ENCODE measurements at places on chromosomes 5 and 9. TPM values are rescaled to one million over a fixed set of nuclear protein-coding genes. Genes with fewer than 3 reads are reported as not detected.

DNA sequence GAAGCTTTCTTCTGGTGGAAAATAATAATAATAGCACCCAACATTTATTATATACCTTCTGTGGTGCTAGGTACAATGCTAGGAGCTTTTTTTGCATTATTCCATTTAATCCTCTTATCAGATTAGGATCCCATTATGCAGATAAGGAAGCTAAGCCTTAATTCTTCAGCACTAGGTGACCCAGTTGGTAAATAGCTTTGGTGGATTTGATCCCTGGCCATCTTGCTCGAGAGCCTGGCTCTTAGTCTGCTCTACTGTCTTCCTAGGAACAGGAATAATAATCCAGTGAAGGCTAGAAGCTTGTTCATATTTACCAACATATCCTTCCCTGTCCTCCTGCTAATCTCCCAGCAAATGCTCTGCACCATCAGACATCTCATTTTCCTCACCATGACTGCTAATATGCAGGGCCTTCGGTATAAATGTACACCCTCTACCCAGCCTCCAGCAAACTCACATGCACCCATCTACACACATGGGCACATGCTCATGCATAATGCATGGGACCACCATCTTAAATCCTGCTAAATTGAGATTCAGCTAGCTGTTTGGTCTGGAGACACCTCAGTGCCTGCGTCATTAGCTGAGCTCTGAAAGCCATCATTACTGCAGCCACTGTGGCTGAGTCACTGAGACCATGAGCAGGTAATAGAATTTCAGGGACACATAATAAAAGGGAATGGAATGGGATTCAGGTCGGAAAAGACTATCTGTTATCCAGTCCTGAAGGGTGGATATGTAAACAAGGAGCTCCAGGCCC lies 87.5 kb downstream of the TRIM32 start:
- no peak for DNase-seq

DNA sequence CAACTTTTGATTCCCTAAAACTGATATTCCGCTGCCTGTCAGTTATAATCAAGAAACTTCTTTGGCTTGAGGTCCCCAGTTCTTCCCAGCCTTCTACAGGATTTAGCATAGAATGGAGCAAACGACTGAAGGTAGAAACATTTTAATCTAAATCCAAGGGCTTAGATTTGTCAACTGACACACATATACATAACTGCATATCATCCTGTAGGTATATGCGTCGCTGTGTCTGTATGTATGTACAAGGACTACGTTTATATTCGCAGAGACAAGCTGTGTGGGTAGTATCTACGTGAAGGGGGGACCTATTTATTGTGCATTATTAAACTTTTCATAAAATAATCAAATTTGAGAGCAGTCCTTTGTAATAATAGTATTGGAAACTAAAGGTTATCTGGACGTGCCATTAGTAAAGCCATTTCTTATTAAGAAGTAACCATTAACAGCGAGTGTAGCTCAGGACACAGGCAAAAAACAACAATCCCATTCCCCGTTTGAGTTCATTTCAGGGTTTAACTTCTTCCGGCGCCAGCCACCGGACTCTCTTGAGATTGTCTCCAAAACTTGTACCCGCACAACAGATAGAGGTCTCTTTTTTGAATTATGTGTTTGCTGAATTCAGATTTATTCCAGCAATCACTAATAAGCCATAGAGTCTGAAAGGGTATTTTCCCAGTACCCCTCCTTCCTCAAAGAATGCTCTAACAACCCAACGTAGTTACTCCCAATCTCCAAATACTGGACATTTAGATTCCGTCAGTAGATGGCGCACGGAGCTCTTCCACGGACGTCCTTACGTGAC lies 2.1 kb upstream of the MLLT3 start:
- peak; percentile 86 for DNase-seq

C5orf58 gene
- not detected for polyA plus RNA-seq

GRCh38 chr5:128077526-128077925 lies 6.0 kb upstream of the SLC12A2 start:
- no peak for DNase-seq

DNA sequence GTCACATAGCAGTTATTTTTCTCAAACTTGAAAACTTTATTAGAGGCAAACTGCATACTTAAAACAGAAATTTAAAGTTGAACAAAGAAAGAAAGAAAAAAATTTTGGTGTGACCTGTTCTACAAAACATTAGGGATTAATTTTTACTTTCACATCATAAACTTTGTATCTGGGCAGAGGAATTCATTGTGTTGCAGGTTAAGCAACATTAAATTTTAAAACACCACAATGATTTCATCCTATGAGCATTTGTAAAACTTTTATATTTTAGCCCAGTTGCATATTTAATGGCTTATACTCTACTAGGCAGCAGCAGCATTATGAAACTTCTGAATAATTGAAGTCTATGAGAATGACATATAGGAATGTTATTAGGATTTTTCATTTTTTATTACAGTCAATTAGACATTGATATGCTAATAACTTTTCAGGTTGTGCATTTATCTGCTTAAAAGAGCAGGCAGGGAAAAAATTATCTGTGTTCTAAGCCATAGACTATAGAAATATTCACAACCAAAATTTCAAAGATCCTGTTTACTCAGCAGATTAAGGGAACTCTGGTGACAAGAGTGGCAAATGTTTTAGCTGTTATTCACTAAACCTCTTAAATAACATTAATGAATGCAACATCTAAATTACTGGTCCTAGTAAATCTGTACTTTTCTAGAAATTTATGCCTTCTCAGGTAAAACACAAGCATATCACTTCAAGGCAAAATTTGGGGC lies 1088.5 kb upstream of the CDH6 start:
- no peak for DNase-seq

LIFR gene
- 7.6 TPM for polyA plus RNA-seq

IRX2 gene
- polyA plus RNA-seq: 10.3 TPM

SPATA31A3 gene
- not detected for polyA plus RNA-seq

DNA sequence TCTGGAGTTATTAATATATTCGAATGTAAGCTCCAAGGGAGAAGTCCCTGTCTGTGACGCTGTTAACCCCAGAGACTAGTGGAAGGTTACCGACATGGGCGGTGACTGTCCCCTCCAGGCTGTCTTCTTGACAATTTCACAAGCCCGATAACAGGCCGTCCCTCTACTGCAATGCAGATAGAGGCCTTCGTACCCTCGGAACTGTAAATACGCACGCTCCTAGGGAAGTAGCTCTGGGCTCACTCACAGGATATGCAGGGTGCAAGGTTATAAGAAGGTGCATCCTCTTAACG lies 680 bp upstream of the RFK start:
- no peak for DNase-seq

DIMT1 gene
- 11.5 TPM for polyA plus RNA-seq

SLC1A1 gene
- polyA plus RNA-seq: 4.6 TPM

PCDHGB6 gene
- 3.8 TPM for polyA plus RNA-seq

DNA sequence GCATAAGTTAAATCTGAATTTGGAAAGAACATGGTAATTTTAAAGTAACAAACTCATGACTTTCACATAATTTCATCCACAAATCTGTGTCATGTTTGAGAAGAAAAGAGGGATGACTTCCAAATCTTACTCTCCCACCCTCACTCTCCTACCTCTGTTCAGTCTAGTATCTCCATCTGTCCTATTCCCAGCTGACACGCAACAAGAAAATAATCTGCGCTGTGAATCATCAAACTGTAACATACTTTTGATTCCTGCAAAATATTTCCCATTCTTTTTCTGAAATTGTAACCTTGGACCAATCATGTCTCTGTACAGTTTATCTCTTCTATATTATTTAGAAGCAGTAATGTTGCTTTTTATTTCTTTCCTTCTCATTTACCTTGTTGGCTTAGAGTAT lies 91.4 kb downstream of the SLC12A2 start:
- DNase-seq: no peak

SLC6A18 gene
- not detected for polyA plus RNA-seq

GRCh38 chr9:100294806-100295205 lies 57.9 kb downstream of the TEX10 start:
- no peak for DNase-seq

- DNase-seq: no peak
Measured at GRCh38 chr5:134383980-134384697, 12.8 kb downstream of the UBE2B start.

- no peak for DNase-seq
Measured at GRCh38 chr5:30197662-30198061, 995.8 kb upstream of the CDH6 start.

DNA sequence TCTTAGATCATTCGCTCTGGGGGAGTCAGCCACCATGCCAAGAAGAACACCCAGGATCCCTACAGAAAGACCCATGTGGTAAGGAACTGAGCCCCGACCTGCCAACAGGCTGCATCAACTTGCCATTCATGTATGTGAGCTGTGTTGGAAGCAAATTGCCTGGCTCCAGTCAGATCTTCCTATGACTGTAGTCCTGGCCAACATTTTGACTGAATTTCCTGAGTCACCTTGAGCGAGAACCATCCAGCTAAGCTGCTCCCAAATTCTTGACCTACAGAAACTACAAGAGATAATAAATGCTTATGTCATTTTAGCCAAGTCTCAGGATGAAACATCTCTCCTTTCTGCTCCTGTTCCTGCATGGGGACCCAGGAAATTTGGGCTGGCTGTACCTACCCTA lies 40.0 kb upstream of the SLC44A1 start:
- DNase-seq: no peak

- DNase-seq: no peak
Measured at GRCh38 chr5:64667068-64667467, 23.2 kb upstream of the SHISAL2B start.

GRCh38 chr5:97026721-97027120 lies 90.8 kb downstream of the LNPEP start:
- DNase-seq: no peak

DNA sequence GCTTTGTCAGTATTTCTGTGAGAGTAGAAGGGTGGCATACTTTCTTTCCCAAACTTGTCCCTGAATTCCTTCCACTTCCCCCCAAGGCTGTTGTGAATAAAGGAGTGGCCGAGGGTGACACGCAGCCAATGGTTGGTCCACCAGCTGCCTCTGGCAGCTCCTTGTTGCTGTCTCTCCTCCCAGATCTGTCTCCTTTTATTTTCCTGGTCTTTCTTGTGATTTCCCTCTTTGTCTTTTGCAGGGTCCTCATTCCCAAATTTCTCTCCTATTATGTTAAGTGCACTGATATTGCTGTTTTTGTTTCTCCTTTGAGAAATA lies 137.5 kb upstream of the HMHB1 start:
- no peak for DNase-seq

- peak; percentile 51 for DNase-seq
Measured at GRCh38 chr9:79268806-79269205, 303.0 kb upstream of the TLE4 start.

DNA sequence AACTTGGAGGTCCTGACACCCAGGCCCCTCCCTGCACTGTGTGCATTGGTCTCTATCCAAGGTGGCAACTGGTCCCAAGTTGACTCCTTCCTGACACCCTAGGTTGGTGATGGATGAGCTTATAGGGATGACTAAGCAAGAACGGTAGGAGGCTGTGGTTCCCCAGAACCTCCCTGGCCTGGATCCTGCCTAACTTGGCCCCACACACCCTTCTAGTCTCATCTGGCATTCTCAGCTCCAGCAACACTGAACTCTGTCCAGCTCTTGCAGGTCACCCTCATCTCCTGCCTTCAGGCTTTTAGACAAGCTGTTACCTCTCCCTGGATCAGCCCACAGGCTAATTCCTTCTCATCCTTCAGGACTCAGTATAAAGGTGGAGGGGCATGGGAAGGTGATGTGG lies 16.5 kb downstream of the AQP3 start:
- no peak for DNase-seq

DNA sequence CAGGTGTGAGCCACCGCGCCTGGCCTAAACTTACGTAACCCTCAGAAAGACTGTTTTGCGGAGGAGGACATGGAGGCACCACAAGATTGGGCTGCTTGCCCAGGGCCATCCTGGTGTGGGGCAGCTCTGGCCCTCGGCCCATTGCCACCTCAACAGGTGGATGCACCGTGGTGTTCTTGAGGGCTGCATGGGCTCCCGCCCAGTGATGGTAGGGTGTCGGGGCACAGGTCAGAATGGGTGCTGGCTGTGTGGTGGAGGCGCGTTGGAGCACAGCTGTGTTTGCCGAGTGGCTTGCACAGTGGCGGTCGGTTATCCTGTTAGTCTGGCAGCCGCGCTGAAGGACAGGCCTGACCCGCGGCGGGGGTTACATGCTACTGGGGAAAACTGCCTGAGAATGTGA lies 196.9 kb downstream of the CACNA1B start:
- DNase-seq: no peak

OR1Q1 gene
- polyA plus RNA-seq: not detected

DNA sequence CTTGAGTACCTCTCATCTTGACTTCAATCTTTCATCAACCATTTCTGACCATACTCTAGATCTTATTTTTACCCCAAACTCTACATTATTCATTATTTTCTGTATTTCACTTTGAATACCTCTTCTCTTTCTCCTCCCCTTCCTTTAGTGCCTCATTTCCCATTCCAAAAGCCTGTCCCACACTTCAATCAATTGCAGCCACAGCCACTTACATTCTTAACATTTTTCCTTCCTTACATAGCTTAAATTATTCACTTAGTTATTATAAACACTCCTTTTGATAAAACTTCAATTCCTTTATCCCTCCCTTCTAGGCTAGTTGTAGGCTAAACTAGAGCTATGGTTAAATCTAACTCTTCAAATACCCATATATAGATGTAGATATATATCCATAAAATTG lies 344.0 kb downstream of the PRR16 start:
- no peak for DNase-seq

DNA sequence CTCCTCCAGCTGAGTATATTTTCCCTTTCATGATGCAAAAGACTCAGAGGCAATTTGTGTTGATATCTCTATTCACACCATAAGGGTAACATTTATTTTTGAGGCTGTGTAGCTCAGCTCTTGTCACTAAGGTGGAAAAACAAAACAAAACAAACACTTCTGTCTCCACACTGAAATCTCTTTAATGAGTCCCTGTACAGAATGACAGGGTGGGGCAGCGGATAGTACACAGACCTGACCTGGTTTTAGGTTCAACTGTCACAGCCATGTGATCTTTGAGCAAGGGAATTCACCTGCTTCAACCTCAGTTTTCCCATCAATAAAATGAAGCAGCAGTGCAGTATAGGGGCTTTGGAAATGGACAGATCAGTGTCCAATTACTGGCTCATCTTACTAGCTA lies 29.3 kb downstream of the TLR4 start:
- DNase-seq: no peak

DNA sequence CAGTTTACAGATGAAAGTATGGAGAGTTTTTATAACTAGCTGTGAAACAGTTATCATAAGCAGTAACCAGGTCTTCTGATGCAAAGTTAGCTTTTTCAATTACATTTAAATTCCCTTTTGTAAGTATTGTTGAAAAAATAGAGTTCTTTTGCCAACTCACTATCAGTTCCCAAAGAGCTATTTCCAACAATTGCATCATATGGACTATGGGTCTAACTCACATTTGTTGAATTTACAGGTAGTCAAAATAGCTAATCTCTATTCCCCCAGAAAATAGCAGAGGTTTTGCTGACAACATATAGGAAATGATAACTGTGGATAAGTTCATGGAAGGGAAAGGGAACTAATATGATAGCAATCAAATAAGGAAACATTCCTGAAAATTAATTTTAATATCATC lies 1.4 kb downstream of the SPINK1 start:
- no peak for DNase-seq

SMIM33 gene
- not detected for polyA plus RNA-seq
